ENCODE measurements at places on chromosomes 2 and 18.

DNA sequence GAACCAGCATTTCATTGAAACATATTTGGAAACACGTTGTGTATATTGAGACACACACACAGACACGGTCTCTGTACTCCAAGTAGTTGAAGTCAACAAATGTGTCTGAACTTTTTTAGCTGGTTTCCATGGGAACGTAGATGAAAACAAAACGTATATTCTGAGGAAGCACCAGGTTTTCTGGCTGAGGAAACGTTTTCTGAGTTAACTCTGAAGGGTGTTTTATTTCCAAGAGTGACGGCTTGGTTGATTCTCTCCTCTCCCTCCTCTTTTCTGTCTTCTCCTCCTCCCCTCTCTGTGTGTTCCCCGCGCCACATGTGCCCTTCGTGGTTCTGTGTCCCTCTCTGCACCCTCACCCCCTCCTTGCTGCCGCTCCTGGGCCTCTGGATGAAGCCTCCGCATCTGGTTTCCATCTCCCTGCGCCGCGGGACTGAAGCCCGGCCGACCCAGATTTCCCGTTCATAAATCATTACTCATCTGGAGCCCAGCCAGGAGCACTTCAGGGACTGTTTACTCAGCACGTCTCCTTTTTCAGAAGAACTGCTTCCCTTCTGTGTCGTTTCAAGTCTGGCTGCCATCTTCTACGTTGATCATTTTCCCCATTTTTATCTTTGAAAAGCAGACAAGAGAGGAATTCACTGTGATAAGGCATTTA, 122.7 kb downstream of the COL6A3 start:
- DNase-seq, result peak; percentile 99

- DNase-seq, result no peak
These were observed 302.4 kb upstream of the NT5C1B start for GRCh38 chr2:18891600-18892345.

DNA sequence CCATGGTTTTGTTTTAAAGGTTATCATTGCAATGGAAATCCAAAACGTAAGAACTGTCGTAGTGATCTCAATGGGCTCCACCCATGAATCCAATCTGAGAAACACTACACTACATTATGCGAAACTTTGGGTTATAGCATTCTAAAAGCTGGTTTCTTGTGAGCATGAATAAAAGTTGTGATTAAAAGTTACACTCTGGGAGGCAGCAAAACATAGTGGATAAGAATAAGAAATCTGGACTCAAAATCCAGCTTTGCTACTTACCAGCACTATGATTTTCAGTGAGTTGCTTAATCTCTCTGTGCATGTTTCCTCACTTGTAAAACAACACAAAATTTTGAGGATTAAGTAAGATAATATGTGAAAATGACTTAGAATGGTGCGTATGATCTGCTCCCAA, 25.7 kb upstream of the THOC1 start:
- peak; percentile 14 for DNase-seq

DNA sequence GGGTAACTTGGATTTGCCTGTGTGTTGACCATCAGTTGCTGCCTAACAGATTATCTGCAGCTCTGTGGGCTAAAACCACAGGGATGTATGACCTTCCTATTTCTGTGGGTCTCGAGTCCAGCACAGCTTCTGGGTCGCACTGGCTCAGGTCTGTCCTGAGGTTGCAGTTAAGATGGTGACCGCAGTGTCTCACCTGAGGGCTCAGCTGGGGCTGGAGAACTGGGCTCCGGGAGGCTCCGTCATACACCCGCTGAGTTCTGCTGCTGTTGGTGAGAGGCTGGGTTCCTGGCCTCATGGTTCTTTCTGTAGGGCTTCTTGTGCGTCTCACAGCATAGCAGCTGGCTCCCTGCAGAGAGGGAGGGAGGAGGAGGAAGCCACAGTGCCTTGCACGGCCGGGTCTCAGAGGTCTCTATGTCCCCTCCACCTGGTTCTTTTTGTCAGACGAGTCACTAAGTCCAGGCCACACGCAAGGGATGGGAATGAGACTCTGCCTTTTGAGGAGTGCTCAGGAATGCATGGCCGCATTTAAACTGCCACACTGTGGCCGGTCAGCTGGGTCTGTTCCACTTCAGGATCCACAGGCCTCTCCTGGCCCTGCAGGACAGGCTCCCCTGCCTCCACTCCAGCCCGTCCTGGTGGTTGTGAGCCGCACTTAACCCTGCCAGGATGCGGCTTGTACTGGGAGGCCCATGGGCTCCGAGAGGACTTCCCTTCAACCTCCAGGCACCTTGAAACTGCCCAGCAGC, 67.2 kb downstream of the ADI1 start:
- no peak for DNase-seq

Measured in HCEC 1CT (cell line).